Natural killer cell treated with Interleukin-12 subunit alpha and Interleukin-12 subunit beta and Interleukin-15 and Interleukin-18, amount 100 ng/mL, for 72 hours (primary cell): ENCODE measurements at places on chromosomes 11 and 22. TPM values are rescaled to one million over a fixed set of nuclear protein-coding genes. Genes with fewer than 3 reads are reported as not detected.

- DNase-seq: no peak
Observed at GRCh38 chr22:40326905-40327735, 19.2 kb upstream of the ADSL start.

- no peak for DNase-seq
Observed at GRCh38 chr11:78350091-78350645, 67.5 kb downstream of the GAB2 start.

DNA sequence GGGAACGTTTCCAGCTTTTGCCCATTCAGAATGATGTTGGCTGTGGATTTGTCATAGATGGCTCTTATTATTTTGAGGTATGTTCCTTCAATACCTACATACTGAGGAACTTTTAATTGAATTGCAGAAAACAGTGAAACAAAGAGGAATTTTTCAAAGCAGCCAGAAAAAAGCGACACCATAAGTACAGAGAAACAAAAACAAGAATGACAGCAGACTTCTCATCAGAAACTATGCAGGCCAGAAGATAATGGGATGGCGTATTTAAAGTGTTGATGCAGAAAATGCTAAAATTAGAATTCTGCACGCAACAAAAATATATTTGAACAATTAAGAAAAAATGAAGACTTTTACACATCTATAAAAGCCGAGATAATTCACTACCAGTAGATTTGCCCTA, 95.4 kb upstream of the TIMP3 start:
- DNase-seq: no peak

GRCh38 chr11:68303982-68304780, 8.2 kb upstream of the LRP5 start:
- no peak for DNase-seq

GRCh38 chr22:16717699-16718558, 107.3 kb downstream of the XKR3 start:
- no peak for DNase-seq

Gene ZNF280B
- total RNA-seq: 3.3 TPM

Gene DENND5A
- total RNA-seq: 69.8 TPM

Gene OR8G5
- not detected for total RNA-seq

Gene MUC6
- total RNA-seq: not detected

Gene CHRM1
- not detected for total RNA-seq

Gene OPCML
- not detected for total RNA-seq

Gene PANX2
- total RNA-seq: 3.5 TPM
